ENCODE measurements at places on chromosomes 12 and 14.

- DNase-seq: no peak
These were observed 32.7 kb downstream of the DUSP6 start for GRCh38 chr12:89319606-89320005.

DNA sequence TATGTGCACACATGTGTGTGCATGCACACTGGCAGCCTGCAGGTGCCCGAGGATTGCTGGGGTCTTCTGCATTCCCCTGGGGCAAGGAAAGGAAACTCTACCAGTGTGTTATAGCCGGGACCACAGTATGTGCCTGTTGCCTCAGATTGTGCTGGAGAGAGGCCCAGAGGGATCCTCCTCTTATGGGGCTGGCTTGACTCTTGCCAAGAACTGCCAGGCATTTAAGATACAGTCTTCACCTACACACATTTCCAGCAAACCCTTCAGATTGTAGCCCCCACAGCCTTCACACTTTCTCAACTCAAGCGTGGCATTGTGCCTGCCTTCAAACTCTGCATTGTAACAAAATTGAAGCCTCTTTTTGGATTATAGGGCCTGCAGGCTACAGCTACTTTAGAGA, 176.7 kb upstream of the DYRK2 start:
- DNase-seq: no peak

GRCh38 chr12:124390442-124391097, 95.7 kb downstream of the RFLNA start:
- DNase-seq: peak; percentile 73

GRCh38 chr14:87002776-87003175, 990.2 kb downstream of the GALC start:
- DNase-seq: no peak

DNA sequence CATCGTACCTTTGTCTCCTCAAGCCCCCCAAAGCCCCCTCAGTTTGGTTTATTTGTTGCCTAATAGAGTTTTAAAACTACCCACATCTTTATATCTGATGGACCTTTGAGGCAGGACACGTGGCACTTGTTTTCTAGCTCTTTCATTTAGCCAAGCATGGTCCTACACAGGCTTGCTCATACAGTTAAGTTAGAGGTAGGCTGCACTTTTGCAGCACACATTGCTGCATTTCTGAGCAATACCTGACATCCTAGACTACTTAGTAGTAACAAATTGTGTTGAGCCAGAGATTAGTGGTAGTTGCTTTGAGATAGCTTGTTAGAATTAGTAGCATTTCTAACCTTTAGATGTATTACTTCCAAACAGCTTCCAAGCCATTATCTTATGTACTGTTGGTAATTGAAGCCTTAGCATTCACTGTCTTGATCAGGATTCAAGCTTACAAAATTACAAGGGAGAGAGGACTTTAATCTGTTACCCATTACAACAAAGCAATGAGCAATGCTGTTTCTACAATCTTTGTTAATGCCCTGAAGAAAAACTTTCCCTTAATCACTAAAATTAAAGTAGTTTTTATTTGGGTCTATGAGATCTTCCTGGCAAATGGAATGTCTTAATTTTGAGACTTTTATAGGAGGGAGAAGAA, 96.6 kb downstream of the WNK1 start:
- no peak for DNase-seq

- no peak for DNase-seq
These were observed 221.1 kb upstream of the RGS6 start for GRCh38 chr14:71711125-71711524.

DNA sequence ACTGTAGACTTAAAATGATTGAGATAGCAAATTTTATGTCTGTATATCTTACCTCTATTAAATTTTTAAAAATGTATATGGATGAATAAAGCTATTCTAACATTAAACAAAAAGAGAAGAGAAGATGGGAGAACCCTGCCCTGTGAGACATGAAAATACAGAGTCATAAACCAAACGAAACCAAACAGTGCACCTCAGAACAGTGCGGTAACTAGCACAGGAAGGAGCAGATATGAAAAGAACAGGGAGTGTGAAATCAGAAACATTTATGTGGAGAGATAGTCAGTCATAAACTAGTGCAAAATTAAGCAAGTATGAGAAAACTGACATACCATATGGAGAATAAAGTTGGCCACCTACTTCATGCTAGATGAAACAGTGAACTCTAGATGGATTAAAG, 135.1 kb downstream of the ERC1 start:
- no peak for DNase-seq

DNA sequence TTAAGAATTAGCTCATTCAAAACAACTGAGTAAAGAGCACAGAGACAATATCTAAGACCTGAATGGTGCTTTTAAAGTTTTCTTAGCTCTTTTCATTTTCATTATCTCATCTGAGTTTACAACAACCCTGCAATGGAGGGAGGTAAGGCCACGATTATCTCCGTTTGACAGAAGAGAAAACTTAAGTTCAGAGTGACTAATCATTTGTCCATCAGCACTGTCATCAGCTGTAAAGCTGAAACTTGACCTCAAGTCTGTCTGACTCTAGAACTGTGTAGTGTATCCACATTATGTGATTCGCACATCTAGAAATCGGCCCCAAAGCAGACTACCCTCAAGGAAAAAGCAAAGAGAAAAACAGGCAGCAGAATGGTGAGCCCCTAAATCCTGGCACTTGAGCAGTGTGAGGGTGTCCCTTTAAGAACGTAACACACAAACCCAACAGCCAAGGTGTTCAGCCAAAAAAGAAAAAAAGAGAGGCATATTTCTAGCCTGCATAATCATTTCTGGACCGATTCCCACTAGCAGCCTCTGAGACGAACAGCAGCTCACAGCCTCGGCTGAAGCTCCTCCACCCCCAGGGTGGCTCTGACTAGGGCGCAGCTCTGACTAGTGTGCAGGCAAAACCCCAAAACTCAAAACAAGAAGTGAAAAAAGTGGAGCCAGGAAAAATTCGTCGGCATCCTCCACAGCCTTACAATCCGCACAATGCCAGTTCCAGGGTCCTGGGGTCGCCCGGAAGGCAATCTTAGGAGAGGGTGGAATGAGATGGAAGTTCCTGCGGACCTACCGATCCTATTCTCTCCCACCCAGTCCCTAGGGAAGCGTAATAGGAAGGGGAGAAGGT, 1.6 kb downstream of the STXBP6 start:
- DNase-seq: peak; percentile 29

GRCh38 chr14:81062816-81063215, 107.4 kb downstream of the TSHR start:
- no peak for DNase-seq

DNA sequence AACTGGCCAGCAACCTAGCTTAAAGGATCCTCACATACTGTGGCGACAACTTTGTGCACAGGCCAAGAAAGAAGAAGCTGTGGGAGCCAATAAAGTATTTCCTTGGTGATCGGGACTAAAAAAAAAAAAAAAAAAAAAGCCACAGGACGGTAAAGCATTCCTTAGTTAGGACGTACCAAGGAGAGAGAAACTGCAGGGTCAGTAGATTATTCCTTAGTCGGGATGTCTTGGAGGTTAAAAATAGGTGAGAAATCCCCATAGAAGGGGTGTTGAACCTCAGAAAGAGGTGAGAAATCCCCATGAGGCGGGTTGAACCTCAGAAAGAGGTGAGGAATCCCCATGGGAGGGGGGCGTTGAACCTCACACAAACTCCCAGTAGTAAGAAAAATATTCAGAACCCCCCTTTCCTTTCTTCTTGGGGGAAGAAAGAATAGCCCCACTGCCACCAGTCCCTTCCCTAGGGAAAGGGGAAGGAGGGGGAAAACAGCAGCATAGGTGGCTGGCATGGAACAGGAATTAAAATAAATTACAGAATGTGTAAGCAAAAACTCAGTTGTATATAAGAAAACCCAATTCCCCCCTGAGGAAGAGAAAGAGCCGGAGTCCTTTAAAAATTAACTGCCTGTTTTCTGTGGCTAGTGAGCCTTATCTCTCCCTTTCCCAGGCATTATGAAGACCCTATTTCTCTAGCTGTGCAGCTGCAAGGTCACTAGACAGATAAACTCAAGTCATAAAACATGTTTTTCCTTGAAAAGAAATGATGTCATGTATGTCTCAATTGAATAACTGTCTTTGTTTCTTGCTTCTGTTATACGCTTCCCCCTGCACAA, 26.8 kb downstream of the KLRK1 start:
- no peak for DNase-seq
